ENCODE measurements at places on chromosomes 7 and 10.

DNA sequence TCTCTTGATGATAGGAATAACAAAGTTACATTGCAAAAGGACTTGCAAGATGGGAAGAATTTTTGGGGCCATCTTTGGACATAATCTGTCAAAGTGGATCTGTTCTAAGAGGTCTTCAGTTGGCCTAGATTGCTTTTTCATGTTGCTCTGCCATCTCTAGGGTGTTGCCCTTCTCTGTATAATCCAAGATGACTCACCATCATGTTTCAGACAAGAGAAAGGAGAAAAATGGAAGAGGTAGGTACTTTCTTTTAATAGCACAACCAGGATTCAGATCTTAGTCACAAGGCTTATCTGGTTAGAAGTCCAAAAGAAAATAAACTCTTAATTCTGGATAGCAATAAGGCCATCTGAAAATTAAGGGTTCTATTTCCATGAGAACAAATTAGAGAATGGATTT lies 38.7 kb upstream of the FOXP2 start:
- no peak for DNase-seq

GRCh38 chr7:55962014-55962413 lies 2.4 kb upstream of the NIPSNAP2 start:
- no peak for DNase-seq

- no peak for DNase-seq
Observed at GRCh38 chr7:46746695-46747687, 825.9 kb upstream of the IGFBP3 start.

- no peak for DNase-seq
Observed at GRCh38 chr10:31724296-31724695, 204.3 kb downstream of the ARHGAP12 start.

DNA sequence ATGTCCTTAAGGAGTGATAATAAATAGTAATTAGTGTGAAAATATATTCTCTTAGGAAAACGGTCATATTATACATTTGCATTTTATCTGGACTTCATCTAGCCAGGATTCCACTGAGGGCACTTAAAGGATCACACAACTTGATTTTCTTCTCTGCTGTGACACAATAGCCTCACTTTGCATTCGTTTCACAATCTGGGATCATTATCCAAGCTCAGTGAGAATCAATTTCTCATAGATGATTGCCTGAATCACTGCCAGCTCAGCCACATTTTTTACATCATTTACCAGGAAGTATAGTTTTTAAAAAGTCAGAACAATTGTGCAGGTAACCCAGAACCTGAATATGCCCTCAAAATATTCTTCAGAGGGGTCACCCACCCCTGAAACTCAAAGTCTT lies 68.9 kb downstream of the PTPRZ1 start:
- DNase-seq = no peak

DNA sequence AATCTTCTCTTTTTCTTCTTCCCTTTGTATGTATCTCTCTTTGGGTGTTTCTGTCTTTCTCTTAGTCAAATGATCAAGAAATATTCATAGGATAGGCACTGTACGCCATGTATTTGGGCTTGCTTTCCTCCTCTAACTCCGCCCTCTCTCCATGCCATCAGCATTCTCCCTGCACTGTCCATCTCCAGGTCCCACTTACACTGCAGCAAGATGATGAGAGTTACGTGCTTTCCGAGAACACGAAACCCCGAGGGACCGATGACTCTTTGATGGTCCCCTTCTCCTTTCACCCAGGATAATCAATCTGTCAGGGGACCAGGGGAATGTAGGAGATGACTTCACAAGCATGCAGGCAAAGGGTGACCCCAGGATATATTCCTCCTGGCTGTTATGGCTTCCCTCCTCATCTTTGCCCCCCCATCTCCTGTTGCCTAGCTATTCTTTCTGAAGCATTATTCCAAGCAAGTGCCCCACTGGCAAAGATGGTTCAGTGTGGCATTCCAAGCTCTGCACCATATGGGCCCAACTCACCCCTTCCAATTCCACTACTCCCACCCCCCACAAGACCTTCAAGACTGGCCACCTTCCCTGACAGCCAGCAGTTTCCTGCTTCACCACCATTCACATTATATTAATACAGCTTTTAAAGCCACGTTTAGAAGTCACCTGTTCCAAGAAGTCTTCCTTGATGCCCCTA lies 40.0 kb downstream of the HIF1AN start:
- DNase-seq = no peak

DNA sequence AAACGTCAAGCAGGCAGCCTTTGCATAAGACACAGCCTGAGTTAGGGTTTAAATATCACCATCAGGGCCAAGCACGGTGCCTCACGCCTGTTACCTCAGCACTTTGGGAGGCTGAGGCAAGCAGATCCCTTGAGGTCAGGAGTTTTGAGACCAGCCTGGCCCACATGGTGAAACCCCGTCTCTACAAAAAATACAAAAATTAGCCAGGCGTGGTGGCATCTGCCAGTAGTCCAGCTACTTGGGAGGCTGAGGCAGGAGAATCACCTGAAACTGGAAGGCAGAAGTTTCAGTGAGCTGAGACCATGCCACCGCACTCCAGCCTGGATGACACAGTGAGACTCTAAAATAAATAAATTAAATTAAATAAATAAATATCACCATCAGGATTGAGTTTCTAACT lies 33.0 kb downstream of the SRPK2 start:
- DNase-seq = no peak

DNA sequence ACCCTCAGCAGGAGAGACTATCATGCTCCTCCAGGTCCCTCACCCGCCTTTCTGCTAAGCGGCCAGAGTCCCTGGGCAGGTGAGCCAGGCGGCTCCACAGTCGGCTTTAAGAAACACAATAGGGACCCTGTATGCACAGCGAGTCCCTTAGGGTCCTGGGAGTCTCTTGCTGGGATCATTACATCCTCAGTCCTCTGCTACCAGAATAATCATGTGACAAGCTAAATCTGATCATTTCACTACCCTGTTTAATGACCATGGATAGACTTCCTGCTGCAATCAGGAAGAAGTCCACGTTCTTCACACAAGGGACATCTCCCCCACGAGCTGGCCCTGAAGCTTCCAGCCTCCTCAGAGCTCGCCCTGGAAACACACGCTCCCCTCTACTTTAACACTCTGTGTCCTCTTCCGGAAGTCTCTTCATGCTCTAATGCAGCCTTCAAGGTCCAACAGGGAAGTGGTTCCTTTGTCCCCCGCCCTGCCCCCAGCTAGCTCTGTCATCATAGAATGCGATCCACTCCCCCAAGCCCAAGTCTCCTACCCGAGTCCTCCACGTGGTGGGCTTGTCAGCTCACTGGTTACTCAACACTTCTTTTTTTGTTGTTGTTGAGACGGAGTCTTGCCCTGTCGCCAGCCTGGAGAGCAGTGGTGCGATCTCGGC lies 101.5 kb downstream of the RNF216 start:
- DNase-seq = no peak

DNA sequence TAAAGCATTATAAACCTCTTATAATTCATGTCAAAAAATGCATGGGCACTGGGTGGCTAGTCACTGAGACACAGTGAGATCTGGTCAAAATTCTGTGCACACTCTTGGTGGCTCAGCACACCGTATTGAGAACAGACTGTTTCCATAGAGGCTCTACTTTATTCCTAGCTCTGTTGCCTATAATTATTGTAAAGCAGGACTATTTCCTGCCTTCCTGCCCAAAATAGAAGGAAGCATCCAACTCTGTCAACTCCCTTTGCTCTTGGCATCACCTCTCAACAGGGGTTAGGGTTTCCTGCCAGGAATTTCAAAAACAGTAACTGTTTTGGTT lies 45.1 kb downstream of the PTN start:
- no peak for DNase-seq

DNA sequence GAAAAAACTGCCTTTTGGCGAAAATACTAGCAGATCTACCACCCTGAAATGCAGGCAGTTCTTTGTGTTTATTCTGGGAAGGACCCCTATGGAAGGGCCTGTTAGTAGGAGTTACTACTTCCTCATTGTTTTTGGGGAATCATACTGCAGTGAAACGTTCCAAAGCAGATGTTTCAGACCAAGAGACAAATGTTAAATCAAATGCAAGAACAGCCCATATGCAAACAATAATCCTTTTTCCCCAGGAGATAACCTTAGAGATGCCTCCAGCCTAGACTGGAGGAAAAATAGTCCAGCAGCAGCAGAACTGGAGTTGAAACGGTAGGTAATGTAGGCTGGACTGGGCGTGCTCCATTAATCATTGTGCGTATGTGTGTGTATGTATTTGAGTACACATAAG lies 65.9 kb upstream of the VWDE start:
- no peak for DNase-seq

GRCh38 chr7:7317850-7318249 lies 135.5 kb downstream of the C1GALT1 start:
- DNase-seq = no peak

DNA sequence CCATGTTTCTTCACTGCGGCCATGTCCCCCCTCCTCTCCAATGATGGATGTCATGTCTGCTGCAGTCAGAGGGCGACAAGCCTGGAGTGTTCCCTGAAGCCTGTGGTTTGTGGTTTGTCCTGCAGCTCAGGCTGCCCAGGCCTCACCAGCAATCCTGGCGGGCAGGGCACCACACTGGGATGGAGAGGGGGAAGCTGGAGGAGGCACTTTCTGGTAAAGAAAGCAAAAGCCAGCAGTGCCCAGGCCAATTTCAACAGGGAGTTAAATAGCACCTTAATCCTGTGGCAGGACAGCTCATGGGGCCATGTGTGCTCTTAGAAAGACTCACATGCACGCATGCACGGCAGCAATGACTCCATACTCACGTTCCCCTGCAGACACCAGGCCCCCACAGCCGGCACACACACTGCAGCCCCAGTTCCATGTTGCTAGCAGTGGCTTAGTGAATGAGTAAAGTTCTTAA lies 158.3 kb downstream of the EGFR start:
- DNase-seq = no peak

DNA sequence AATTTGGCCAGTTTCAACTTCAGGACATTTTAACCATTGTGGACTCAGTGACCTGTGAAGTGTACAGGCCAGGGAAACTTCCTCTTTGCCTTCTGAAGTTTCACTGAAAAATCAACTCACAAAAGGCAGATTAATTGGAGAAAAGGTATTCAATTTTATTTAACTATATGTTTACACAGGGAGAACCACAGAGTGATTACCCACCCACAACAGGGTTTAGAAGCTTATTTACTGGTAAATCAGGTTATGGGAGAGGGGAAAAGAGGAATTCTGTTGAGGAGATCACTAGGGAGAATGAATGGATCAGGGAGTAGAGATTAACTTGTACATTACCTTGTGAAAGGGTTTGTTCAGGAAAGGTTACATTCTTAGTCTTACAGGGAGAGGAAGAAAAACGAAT lies 1.7 kb upstream of the AKR1D1 start:
- DNase-seq = no peak

DNA sequence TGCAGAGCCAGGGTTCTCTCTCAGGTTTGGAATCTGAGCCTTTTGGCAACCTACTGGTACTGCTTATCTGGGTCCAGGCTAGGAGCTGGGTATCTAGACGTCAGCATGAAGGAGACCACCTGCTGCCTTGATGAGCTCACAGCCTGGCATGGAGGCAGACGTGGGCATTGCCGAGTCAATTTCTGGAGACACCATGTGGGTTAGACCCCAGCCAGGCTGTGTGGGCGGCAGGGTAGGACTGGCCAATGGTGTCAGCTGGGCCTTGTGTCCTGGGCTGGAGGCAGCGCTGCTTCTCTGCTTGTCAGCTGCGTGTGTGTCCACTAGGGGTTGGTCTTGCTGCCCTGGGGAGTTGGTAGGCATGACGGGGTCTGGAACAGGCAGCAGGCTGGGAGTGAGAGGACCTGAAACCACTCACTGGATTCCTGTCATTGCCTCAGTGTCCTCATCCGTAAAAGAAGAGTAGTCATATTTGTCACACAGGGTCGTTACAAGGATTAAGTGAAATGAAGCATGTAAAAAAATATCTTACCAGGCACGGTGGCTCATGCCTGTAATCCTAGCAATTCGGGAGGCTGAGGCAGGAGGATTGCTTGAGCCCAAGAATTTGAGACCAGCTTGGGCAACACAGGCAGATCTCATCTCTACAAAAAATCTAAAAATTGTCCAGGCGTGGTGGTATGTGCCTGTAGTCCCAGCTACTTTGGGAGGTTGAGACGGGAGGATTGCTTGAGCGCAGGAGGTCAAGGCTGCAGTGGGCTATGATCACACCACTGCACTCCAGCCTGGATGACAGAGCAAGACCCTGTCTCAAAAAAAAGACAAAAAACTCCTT lies 31.7 kb upstream of the ANKRD2 start:
- DNase-seq = no peak

DNA sequence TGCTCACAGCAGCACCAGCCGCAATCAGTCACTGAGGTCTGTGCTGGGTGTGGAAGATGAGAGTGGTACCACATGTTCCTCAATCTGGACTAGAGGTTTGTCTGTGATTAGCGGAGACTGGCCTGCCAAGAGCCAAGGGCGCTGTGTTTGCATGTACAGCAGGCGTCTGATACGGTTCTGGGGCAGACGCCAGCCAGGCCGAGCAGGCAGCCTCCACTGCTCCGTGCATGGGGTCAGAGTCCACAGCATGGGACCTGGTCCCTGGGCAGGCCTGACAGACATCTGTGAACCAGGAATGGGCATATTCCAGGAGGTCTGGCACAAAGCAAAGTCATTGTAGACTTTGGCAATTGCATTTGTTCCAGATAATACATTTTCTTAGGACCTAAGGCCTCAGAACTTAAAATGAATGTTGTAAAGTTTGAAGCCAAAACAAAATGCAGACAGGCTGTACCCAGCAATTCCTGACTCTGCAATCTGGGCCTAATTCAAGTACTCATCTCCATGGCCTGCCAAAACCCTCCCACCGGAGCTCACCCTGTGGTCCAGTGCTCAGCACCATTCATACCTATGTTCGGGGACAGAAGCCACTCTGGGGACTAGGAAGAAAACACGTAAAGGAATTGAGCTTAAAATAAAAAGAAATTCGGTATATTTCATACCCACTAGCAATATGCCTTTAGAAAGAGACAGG lies 50.0 kb upstream of the FAM20C start:
- no peak for DNase-seq

DNA sequence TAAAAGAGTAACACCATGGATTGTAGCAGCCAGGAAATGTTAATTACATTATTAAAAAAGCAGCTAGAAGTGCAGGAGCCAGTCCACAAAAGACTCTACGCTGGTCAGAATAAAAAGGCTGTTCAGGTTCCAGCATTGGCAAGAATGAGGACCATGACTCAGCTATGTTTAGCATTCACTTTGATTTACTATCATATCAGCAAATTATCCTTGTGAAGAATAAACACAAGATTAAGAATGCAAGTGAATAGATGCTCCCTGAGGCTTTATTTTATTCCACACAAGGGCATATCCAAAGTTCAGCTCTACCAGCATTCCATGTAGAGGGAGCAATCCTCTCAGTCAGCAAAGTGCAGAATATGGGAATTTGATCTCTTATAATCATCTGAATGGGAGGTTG lies 13.6 kb downstream of the DGKB start:
- DNase-seq = no peak

DNA sequence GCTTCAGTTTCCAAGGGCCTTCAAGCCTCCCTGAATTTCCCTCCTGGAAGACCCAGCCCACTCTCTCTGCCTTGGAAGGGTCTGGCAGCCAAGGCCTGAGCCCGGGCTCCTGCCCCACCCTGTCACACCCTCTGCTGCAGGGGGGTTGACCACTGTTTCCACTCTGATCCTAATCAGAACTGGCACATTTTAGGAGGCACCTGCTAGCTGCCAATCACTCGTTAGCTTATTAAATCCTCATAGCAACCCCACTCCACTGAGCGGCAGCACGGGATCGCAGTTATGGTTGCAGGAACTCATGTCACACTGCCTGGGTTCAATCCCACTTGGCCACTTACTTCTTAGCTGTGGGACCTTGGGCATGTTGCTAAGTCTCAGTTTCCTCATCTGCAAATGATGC lies 12.9 kb downstream of the HSPB1 start:
- no peak for DNase-seq
